RWPE2 (cell line): ENCODE measurements at places on chromosomes 12 and 14.
A peak's percentile ranks its signal among the peaks of the same experiment; 100 is the strongest.

- no peak for DNase-seq
These were observed 12.2 kb downstream of the KLC1 start for GRCh38 chr14:103641161-103641560.

DNA sequence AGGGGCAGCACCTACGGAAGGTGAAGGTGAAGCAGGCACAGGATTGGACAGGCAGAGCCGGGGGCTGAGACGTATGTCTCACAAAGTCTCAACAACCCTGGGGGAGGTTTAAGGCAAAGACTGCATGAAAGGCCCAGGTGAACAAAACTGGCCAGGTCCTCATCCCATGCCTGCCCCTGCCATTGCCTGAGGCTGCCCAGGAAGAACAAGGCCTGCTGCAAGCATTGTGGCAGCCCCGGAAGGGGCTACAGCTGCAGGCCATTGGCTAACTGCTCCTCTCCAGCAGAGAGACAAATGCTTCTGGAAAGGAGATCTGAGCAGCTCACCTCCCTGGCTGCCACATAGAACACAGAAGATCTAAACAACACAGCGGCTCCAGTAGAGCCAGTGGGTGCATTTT is 20.4 kb upstream of the TMEM179 start:
- DNase-seq: peak; percentile 29

GRCh38 chr14:86739761-86740160 is 1209.8 kb downstream of the FLRT2 start:
- no peak for DNase-seq

GRCh38 chr12:84166812-84167211 is 745.8 kb downstream of the SLC6A15 start:
- DNase-seq: no peak

DNA sequence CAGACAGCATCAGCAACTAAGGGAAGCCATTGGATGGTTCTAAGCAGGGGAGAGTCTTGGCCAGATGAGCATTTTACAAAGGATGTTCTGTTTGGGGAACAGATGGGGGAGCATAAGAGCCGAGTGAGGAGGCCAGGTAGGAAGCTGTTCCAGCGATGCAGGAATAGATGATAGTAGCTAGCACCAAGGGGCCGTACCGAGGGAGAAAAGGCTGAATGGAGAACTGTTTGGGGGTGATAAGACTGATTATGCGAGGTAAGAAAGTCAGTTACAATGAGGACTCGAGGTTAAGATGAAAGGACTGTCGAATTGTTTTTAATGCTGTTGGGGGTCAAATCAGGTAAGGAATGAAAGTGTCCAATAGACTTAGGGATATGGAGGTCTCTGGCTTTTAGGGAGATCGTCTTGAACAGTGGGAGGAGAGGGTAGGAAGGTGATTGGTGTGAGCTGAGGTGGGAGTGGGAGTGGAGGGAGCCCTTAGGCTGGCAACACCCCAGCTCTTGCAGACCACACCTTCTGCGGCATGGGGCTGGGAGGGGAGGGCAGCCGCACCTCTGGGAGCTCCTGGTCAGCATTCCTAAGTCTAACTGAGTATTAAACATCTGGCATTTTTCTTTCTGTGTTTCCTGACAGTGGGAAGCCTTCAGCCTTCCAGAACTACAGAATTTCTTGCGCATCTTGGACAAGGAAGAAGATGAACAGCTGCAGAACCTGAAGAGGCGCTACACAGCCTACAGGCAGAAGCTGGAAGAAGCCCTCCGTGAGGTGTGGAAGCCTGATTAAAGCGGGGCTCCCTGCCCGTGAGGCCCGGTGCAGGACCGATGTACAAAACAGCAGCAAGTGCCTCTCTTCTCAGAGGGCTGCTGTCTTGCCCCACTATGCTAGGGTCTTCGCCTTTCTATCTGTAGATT is 64.8 kb downstream of the GNS start:
- DNase-seq: no peak

DNA sequence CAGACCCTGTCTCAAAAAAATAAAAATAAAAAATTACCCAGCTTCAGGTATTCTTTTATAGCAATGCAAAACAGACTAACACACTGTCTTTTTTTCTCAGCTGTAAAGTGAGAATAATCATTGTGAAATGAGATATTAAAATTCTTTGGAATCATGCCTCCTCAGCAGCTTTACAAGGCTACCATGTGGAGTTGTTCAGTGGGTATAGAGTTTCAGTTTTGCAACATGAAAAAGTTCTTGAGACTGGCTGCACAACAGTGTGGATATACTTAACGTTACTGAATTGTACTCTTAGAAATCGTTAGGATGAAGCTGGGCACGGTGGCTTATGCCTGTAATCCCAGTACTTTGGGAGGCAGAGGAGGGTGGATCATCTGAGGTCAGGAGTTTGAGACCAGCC is 15.7 kb upstream of the MAPKAPK5 start:
- no peak for DNase-seq

- no peak for DNase-seq
These were observed 729.7 kb upstream of the USP15 start for GRCh38 chr12:61530456-61530855.

DNA sequence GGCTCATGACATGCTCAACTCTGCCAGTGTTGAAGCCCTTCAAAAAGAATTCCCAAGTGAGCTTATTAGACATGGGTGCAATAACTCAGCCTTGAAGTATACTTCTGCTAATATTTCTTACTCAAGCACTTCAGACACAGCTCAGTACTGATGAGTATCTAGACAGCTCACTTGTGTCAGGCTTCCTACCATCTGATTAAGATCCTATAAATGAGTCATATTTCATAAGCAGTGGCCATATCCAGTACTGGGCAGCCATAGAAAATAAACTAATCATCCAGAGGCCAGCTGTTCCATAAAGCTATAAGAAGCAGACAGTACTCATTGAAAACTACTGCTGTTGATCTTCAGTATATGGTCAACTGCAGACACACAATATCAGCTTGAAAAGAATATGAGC is 12.9 kb downstream of the FSCB start:
- no peak for DNase-seq

GRCh38 chr12:69274861-69275260 is 35.5 kb downstream of the CPSF6 start:
- no peak for DNase-seq

DNA sequence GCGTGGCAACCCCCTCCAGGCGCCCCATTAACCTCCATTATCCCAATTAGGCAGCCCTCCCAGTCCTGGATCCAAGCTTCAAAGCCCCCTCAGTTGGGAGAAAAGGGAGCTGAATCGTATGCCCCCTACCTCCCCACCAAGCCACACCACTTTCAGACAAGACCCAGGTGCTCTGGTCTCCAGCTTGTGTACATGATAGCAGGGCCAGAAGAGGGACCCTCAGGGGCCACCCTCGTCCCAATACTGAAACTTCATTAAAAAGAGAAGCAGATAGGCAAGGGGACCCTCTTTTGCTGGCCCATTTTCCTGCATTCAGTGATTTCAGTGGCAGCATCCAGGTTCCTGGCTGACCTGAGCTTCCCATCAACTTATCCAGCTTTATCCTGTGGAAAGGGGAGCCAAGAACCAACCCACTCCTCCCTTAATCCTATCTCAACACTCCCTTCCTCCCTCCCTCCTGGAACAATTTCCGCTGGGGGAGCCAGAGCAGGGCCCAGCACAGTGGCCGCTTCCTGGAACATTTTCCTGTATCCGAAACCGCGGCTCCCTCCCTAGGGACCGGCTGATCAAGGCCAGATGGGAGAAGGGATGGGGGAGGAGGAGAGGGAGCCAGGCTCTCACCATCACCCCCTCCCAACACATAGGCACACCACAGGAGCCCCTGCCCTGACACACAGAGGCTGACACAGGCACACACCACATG is 9.5 kb upstream of the SP7 start:
- DNase-seq: no peak

- DNase-seq: no peak
These were observed 187.5 kb downstream of the MSRB3 start for GRCh38 chr12:65465766-65466547.

DNA sequence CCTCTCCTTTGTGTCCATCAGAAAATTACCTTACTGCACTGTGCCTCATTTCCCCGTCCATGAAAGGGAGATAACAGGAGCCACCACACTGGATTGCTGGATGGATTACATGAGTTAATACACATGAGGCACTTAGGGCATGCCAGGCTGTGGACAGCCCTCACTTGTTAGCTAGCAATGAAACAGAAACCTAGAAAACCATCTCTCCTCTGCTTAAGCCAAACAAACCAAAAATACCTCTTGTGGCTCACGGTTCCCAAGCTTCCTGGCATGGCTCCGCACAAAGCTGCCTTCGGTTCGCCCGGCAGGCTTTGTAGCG is 660 bp upstream of the HCFC2 start:
- no peak for DNase-seq

DNA sequence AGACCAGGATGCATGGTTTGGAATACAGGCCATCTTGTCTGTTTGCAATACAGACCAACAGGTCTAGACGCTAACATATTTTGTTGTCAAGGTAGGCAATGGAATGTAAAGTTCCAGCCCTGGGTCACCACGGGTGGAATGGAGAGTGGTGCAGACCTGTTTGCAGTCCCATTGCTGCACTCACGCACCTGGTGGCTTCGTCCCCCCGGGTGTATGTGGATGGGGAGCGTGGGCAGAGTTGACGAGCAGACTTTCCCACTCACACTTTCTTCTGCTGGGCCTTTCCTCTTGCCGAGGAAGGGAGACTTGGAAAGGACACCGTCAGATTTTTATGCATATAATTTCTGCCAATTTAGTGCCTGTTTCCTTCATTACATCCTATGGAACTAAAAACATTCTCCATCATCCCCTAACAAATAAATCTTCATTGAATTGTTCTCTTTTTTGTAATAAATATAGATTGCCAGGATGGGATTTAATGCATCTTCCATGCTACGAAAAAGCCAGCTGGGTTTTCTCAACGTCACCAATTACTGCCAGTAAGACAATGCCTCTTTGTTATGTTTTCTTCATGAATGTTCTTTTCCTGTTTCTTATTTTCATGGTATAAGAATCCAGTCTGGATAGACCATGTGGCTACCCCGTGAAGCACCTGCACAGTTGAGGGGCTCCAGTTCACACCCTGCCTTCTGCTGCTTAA is 15.2 kb downstream of the DCAF4 start:
- no peak for DNase-seq

DNA sequence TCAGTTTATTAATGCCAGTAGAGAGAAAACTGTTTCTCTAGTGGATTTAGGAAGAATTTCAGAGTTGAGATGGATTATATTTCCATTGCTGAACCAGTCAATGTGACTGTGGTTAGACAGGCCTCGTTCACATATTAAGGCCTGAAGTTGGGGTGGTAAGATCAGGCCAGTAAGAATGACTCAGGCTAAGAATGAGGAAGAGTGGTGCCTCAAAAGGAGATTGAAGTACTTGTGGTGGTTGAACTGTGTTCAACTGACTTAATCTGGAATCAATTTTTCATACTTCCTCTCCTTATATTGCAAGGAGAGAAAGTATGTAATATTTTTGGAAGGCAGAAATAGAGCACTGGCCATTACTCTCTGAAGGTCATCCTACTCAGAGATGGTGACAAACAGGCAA is 37.8 kb upstream of the ATF7IP start:
- no peak for DNase-seq

DNA sequence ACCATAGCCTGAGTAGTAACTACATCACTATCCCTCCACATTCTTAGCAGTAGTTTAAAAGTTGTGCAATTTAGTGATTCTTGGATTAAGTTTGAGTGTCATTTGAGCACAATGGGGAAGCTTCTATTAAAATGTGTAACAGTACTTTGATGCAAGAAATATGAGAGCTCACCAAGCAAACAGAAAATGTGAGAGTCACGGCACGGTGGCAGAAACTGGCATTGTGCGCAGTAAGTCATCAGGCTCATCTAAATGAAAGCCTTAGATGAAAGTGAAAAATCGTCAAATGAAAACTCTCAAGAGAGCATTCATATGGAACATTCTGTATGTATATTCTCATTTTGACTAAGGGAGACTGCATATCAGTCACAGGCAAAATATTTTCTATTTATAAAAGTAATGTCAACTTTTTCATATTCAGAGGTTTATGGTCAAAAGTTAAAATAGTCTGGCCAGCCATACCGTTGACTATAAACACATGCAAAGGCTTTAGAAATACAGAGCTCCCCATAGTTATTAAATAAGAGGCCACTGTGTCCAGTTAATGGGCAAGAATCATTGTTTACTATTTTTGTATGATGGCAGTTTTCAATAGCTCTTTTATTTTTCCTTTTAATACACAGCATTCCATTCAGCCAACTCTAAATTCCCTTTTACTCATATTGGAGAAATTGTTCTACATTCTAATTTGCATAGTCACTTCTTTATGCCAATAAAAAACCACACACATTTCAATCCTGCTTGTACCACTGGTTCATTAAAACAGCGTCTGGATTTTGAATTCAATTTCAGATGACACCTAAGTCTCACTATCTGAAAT is 167.9 kb downstream of the PRKD1 start:
- DNase-seq: no peak

DNA sequence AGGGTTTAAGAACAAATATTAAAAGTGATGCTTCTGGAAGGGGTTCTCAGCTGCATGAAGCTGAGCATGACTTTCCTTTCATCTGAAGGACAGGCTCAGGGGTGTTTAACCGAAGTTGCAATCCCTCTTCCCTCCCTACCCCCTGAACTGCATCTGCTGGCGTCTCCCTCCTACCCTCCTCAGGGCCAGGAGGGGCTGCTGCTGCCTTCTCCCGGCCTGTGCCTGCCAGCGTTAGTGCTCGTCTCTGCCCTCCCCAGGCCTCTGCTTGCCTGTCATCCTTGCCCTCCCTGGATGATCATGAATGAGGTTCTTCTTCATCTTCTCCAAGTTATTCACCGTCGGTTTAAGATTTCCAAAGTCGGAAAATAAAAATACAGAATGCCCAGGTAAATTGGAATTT is 12.2 kb downstream of the SMOC1 start:
- no peak for DNase-seq

DNA sequence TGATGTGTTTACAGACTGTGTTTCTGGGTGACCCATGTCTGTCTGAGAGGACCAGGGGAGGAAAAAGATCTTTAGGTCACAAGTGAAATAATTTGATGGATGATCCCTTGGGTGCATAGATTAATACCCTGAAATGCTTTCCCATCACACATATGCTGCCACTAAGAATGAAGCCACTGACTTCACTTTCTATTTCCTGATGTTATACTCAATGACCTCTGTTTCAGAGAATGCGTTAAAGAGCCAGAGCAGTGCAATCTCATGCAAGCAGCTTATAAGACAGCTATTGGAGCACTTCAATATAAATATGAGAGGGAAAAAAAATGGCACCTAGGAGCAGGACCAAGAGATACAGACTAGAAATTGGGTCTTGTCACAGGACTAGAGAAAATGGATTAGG is 133.7 kb downstream of the KLHL28 start:
- no peak for DNase-seq

GRCh38 chr14:90381011-90381786 is 15.6 kb upstream of the CALM1 start:
- no peak for DNase-seq

GRCh38 chr12:78101946-78102635 is 271.4 kb downstream of the NAV3 start:
- DNase-seq: no peak

- DNase-seq: no peak
These were observed 31.0 kb upstream of the AMN1 start for GRCh38 chr12:31759632-31760459.

GRCh38 chr12:59632408-59632807 is 36.6 kb downstream of the SLC16A7 start:
- no peak for DNase-seq
